Effector memory CD4-positive, alpha-beta T cell (primary cell): ENCODE measurements at places on chromosomes 13 and 19.

DNA sequence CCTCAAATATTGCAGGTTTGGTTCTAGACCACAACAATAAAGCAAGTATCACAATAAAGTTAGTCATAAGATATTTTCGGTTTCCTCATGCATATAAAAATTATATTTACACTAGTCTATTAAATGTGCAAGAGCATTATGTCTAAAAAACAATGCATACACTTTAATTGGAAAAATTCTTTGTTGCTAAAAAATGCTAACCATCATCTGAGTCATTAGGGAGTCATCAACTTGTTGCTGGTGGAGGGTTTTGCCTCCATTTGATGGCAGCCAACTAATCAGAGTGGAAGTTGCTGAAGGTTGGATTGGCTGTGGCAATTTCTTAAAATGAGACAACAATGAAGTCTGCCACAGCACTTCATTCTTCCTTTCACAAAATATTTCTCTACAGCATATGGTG lies 422.3 kb upstream of the GPC6 start:
- no peaks in the 10 kb centered on the region for H3K4me1 ChIP-seq
- no peaks in the 10 kb centered on the region for H3K36me3 ChIP-seq
- H3K27me3 ChIP-seq: no peaks in the 10 kb centered on the region
- DNase-seq: no peak
- H3K27ac ChIP-seq: no peak overlapping the region
- H3K4me3 ChIP-seq: no peak overlapping the region

DNA sequence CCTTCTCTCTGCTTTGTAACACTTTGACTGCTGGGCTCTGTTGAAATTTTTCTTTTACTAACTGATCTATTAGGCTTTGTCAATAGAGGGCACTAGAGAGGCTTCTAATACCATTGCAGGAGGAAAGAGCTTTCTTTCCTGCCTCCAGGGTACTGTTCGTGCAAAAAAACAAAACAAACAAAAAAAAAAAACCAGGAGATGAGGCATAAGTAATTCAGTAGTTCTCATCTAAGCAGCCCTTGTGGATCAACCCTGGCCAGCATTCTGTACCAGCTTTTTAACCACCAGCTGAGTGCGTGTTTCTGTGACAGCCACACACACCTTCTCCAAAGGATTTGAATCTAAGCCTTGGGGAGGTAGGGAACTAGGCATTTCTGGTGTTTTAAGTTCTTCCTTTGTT lies 1707.6 kb upstream of the SLC10A2 start:
- no peaks in the 10 kb centered on the region for H3K36me3 ChIP-seq
- no peak for DNase-seq
- H3K4me1 ChIP-seq: no peaks in the 10 kb centered on the region

DNA sequence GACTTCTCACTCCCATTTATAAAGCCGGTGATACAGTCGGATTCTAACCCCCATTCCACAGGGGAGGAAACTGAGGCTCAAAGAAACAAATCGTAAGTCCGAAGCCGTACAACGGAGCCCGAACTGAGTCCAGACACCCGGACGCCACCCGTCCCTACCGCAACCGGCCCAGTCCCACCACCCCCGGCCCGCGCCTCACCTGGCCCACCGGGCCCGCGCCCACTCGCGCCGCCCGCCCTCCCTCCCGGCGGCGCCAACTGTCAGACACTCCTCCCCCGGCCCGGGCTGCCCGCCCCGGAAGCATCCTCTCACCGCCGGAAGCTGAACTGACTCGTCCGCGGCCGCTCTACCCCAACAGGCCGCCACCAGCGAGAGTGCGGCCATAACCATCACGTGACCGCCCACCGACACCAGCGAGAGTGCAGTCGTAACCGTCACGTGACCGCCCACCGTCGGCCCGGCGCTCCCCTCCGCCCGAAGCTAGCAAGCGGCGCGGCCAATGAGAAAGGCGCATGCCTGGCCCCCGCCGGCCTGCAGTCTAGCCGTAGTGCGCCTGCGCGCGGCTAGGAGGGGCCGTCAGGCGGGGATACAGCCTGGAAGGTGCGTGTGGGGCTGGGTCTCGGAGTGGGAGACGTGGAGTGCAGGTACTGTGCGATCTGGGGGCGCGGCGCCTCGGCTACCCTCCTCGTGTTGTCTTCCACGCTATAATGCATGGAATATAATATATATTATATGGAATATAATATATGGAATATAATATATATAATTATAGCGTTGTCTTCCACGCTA lies at the start of the genes C19orf47 and PLD3:
Gene C19orf47 (minus strand): TSS at position 273 of the 789 bp plus-strand sequence. CDS start 6,540 bp downstream, outside the sequence.
Gene PLD3 (plus strand): TSS at position 571 of the 789 bp plus-strand sequence. CDS start 17,789 bp downstream, outside the sequence.
- H3K36me3 ChIP-seq: no peaks in the 10 kb centered on the region
- H3K27ac ChIP-seq: peak within 1 kb of the TSS; percentile 79
- peaks cover 15% of the 10 kb centered on the region for H3K4me1 ChIP-seq

DNA sequence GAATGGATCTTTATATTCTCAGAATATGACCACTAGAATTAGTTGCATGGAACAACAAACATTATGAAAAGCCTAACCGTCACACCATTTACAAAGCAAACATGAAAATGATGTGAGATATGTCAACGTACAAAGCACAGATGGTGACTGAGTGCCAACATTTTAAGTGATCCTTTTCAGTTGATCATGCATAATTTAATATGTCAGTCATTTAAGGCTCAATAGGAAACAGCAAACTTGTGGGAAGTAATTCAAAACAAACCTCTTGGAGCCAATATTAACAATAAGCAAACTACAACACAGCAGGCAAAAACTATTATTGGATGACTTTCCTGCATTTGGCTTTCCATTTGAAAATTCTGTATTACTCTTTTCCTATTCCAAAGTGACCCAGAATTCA lies 277.6 kb downstream of the SLITRK6 start:
- no peaks in the 10 kb centered on the region for H3K4me1 ChIP-seq
- H3K27ac ChIP-seq: no peak overlapping the region
- no peak overlapping the region for H3K4me3 ChIP-seq
- no peaks in the 10 kb centered on the region for H3K27me3 ChIP-seq
- no peak for DNase-seq
- H3K36me3 ChIP-seq: no peaks in the 10 kb centered on the region

GRCh38 chr19:45677351-45678230 lies 9.6 kb downstream of the GIPR start:
- H3K4me3 ChIP-seq: peak overlapping the region; percentile 52
- no peaks in the 10 kb centered on the region for H3K36me3 ChIP-seq
- H3K27ac ChIP-seq: no peak overlapping the region
- H3K4me1 ChIP-seq: peaks cover 16% of the 10 kb centered on the region
- peak; percentile 72 for DNase-seq
- H3K27me3 ChIP-seq: no peaks in the 10 kb centered on the region

GRCh38 chr13:111519490-111520170 lies 199.2 kb downstream of the TEX29 start:
- no peak for DNase-seq
- H3K4me3 ChIP-seq: no peak overlapping the region
- H3K4me1 ChIP-seq: no peaks in the 10 kb centered on the region
- H3K36me3 ChIP-seq: no peaks in the 10 kb centered on the region
- H3K27me3 ChIP-seq: no peaks in the 10 kb centered on the region
- H3K27ac ChIP-seq: no peak overlapping the region

DNA sequence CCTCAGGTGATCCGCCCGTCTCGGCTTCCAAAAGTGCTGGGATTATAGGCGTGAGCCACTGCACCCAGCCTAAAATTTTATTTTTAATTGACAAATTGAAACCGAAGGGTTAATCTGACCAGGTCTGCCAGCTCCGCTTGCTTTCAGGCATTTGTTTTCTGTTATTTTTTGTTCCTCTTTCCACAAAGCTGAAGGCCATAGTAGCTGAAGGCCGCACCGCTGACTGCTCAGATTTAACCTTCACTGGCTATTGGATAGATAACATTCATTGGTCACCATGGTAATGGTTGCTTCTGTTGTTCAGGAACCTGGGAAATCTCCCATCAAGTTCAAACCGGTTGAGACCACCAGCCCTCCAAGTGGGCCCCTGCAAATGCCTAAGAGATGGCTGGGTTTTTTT lies 124.5 kb upstream of the USP29 start:
- H3K4me1 ChIP-seq: no peaks in the 10 kb centered on the region
- no peak overlapping the region for H3K4me3 ChIP-seq
- no peaks in the 10 kb centered on the region for H3K27me3 ChIP-seq
- no peak for DNase-seq
- no peak overlapping the region for H3K27ac ChIP-seq

GRCh38 chr13:37618554-37618953 lies 20.0 kb upstream of the POSTN start:
- no peak overlapping the region for H3K4me3 ChIP-seq
- H3K4me1 ChIP-seq: no peaks in the 10 kb centered on the region
- H3K27me3 ChIP-seq: no peaks in the 10 kb centered on the region
- no peak for DNase-seq

DNA sequence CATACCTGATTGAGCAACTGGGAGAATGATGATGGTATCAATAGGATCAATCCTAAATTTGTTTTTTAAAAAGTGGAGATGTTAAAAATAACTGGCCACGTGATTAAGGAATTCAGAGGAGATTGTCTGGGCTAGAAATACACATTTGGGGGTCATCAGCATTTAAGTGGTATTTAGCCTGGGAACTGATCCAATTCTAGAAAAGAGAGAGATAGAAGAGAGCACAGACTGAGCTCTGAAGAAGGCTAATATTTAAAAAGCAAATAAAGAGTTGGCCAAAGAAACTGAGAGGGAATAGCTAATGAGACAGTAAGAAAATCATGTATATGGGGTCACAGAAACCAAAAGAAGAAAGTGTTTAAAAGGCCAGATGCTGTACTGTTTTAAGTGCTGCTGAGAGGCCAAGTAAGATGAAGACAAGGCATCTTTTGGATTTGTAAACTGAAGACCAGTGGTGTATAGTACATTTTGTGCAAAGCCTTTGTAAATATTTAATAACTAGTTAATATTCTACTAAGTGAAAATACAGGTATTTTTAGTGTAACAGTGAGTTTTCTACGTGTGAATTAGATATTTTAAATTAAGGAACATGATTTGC lies 40.2 kb downstream of the UBL3 start:
- H3K4me1 ChIP-seq: no peaks in the 10 kb centered on the region
- no peaks in the 10 kb centered on the region for H3K36me3 ChIP-seq
- H3K27ac ChIP-seq: no peak overlapping the region
- DNase-seq: no peak

DNA sequence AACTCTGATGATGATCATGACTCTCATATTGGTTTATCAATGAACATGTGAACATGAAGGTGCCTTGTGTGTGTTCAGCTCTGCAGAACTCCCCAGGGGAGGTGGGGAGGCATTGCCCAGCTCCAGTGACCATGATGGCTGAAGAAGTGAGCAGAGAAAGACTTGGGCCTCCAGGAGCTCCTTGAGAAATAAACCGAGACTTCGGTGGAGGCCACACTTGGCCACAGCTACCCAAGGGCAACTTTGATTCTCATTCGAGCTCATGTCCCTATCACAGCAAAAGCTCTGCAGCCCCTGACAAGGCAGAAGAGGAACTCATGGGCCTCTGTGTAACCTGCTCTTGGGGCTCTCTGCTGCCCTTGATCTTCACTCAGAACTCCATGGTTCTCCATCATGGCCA lies 44.1 kb upstream of the ZNF536 start:
- H3K4me1 ChIP-seq: no peaks in the 10 kb centered on the region
- H3K36me3 ChIP-seq: no peaks in the 10 kb centered on the region
- no peak for DNase-seq
- H3K27me3 ChIP-seq: no peaks in the 10 kb centered on the region

DNA sequence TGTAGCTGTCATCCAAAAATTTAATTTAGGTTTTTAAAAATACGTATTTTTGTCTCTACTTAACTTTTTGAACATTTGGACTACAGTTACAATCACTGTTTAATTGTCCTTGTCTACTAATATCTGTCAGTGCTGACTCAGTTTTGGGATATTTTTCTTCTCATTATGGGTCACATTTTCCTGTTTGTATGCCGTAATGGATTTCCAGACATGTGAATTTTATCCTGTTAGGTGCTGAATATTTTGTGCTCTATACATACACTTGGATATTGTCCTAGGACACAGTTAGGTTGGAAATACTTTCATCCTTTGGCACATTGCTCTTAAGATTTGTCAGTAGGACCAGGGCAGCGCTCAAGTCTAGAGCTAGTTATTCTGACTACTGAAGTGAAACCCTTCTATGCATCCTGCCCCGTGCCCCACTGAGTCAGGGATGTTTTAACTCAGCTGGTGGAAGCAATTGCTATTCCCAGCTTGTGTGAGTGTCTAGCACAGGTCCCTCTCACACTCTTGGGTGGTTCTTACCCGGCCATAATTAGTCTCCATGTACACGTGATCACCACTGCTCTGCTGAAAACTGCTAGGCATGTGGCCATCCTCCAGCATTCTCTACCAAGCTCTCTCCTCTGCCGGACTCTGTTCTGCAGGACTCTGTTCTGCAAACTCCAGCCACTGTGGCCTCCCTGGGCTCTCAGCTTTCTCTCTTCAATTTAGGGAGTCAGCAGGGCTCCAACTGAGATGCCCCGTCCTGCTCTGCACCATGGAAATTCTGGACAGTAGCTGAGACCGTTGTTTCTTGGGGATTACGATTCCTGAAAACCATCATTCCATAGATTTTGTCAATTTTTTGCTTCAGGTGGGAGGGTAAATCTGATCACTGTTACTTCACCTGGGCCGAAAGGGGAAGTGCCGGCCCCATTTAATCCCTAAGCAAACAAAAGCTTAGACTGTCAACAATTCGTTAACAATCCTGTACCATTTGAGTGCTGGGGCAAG lies 11.1 kb downstream of the PROZ start:
- no peak for DNase-seq
- peaks cover 5% of the 10 kb centered on the region for H3K4me1 ChIP-seq
- H3K27ac ChIP-seq: no peak overlapping the region
- no peak overlapping the region for H3K4me3 ChIP-seq
- no peaks in the 10 kb centered on the region for H3K36me3 ChIP-seq
- H3K27me3 ChIP-seq: no peaks in the 10 kb centered on the region

GRCh38 chr13:34462843-34463242 lies 479.2 kb upstream of the NBEA start:
- H3K27ac ChIP-seq: no peak overlapping the region
- H3K27me3 ChIP-seq: peaks cover 2% of the 10 kb centered on the region
- H3K36me3 ChIP-seq: no peaks in the 10 kb centered on the region
- H3K4me3 ChIP-seq: no peak overlapping the region
- no peak for DNase-seq

- no peak overlapping the region for H3K27ac ChIP-seq
- H3K27me3 ChIP-seq: no peaks in the 10 kb centered on the region
- no peaks in the 10 kb centered on the region for H3K36me3 ChIP-seq
Measured at GRCh38 chr13:111508902-111509509, 188.6 kb downstream of the TEX29 start.

DNA sequence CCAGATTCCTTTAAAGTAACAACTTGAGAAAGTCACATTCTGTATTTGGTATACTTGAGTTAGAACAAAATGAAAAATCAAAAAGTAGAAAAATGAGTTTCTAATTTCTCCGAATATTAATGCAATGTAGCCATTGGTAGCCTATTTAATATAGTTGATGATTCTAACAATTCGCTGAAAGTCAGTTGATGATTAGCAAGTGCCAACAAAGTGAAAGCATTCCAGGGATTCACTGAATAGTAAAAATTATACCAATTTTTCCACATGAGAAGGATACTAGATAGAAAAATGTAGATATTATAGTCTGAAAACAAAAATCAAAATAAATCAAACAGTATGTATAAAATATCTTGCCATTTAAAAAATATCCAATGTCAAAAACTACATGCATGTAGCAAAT lies 117.2 kb downstream of the FREM2 start:
- no peak for DNase-seq
- H3K27me3 ChIP-seq: no peaks in the 10 kb centered on the region
- no peaks in the 10 kb centered on the region for H3K36me3 ChIP-seq
- H3K4me3 ChIP-seq: no peak overlapping the region
- H3K27ac ChIP-seq: no peak overlapping the region
- H3K4me1 ChIP-seq: no peaks in the 10 kb centered on the region

- no peaks in the 10 kb centered on the region for H3K4me1 ChIP-seq
- H3K4me3 ChIP-seq: no peak overlapping the region
- H3K27me3 ChIP-seq: no peaks in the 10 kb centered on the region
- H3K36me3 ChIP-seq: no peaks in the 10 kb centered on the region
- H3K27ac ChIP-seq: no peak overlapping the region
Measured at GRCh38 chr19:11299946-11300810, 4.2 kb downstream of the TSPAN16 start.

- H3K27me3 ChIP-seq: no peaks in the 10 kb centered on the region
- H3K4me1 ChIP-seq: peaks cover 23% of the 10 kb centered on the region
- peak within 1 kb of the TSS; percentile 55 for H3K4me3 ChIP-seq
Measured at GRCh38 chr19:41426952-41427646, at the start of gene B3GNT8. B3GNT8 (minus strand) TSS chr19:41427374; CDS start chr19:41426778, 596 bp downstream.
